ENCODE measurements at places on chromosomes 7 and 10.
A peak's percentile ranks its signal among the peaks of the same experiment; 100 is the strongest.

- no peak for DNase-seq
Measured at GRCh38 chr7:21191321-21192073, 236.4 kb upstream of the SP4 start.

DNA sequence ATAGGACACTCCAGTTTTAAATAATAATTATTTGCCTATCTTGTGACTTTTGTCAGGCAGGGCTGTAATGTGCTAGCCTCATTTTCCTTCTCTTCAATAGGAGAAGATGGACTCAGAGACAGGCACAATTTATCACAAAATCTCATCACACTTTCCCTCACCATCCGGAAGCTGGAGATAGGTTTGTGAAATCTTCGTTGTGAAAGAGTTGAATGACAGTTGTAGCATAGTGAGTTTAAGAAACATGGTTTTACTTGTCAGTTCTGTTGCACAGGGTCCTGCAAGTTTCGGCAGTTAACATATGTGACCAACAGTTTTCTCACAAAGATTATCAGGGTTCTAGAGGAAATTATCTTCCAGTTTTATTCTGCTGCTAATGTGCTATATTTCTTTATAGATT, 37.7 kb upstream of the MAP3K8 start:
- no peak for DNase-seq

- no peak for DNase-seq
Measured at GRCh38 chr10:35456153-35456720, 119.9 kb downstream of the CCNY start.

- DNase-seq: peak; percentile 83
Measured at GRCh38 chr10:73529089-73529832, 33.4 kb upstream of the PPP3CB start.

- DNase-seq: no peak
Measured at GRCh38 chr10:79128241-79128922, 59.6 kb downstream of the ZMIZ1 start.

GRCh38 chr7:2009541-2010001, 223.2 kb downstream of the MAD1L1 start:
- DNase-seq: no peak

- DNase-seq: no peak
Measured at GRCh38 chr7:31253532-31253931, 87.0 kb downstream of the NEUROD6 start.

DNA sequence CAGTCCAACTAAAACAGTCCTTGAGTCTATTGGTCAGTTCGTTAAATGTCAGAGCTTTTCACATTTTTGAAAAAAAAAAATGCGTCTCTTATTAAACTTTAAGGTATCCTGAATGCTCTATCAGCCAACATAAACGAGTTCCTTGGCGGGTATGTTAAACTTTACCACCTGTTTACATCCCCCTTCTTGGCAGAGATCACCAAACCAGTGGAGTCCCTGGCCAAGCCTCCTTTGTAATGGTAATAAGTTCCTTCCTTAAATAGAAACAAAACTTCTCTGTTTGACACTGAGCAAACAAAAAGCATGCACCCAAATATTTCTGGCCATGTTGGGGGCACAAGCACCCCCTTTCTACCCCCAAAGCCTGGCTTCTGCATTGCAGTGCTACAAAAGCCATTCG, 3.2 kb downstream of the TRIL start:
- DNase-seq: no peak

DNA sequence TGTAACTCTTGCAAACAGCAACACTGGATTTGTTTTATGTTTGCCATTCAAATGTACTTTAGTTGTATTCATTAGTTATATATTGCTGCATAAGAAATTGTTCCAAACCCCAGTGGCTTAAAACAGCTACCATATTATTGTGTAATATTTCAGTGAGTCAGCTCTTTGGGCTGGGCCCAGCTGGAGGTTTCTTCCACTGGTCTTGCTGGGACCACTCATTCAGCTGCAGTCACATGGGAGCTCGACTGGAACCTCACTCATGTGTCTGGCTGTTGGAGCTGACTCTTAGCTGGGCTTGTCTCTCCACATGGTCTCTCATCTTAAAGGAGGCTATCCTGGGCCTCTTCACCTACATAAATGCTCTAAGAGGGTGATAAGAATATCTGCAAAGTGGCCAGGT, 23.2 kb upstream of the PIP4K2A start:
- no peak for DNase-seq

DNA sequence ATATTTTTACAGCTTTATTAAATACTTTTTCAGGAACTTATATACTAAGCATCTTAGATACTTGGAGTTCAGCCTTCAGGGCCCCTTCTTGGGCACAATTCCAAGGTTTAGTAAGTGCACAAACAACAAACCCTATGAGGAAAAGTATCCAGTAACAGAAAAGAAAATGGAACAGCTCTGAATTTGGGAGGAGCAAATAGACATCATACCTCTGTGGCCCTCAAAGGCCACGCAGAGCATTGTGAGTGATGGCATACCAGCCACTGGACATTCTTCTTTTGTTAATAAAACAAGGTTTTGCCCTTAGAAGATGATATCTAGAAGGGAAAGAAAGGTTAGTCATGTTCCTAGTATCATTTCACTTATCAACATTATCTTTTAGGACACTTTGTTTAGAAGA, 46.0 kb downstream of the ST7 start:
- no peak for DNase-seq

- DNase-seq: no peak
Measured at GRCh38 chr7:22827563-22827962, 4.9 kb upstream of the TOMM7 start.

GRCh38 chr10:51585742-51586141, 113.7 kb downstream of the CSTF2T start:
- DNase-seq: no peak

GRCh38 chr7:14787551-14787950, 115.0 kb downstream of the DGKB start:
- DNase-seq: no peak

GRCh38 chr10:87816898-87817608, 973 bp downstream of the ATAD1 start:
- no peak for DNase-seq

DNA sequence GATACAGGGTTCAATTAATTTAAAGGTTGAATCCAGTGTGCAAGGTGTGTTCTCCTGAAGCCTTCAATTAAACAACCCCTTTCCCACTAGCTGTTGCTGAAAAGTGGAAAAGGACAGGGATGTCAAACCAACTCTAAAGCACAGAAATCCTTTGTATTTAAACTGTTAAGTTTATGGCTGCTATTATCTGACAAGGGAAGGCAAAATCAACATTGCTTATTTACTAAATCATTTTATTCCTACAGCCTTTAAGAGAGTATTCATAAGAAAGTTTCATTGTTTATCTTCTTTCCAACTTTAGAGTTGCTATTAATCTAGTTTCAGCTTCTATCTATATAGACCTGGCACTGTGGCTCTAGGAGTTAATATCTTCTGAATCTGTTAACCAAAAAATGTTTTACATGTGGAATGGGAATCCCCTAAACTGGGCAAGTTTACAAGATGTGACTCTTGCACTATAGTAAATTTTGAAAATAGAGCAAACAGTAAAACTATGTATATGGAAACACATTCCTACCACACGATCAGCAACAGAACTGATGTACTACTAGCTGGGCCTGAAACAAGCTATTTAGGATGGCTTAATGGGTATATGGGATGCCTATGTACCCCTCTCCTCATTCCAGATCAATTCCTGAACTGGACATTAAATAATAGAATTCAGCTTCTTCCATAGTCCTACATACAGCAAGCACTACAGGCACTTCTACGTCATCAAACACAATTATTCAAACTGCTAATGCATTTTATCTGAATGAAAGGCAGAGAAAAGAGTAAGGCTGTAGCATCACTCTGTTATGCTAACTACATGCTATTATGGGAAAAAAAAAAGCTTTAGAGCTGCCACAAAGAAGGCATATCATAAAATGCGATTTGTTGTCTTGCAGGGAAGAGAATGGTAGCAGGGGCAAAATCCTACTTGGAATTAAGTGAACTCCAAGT, 52.8 kb downstream of the CDK6 start:
- DNase-seq: no peak

GRCh38 chr7:68688416-68689086, 909.7 kb upstream of the AUTS2 start:
- no peak for DNase-seq

- no peak for DNase-seq
Measured at GRCh38 chr7:108124820-108125219, 5.3 kb downstream of the LAMB4 start.

GRCh38 chr7:78970440-78970916, 483.0 kb downstream of the MAGI2 start:
- peak; percentile 6 for DNase-seq

- DNase-seq: peak; percentile 42
Measured at GRCh38 chr7:516606-517456, 2.8 kb downstream of the PDGFA start.

GRCh38 chr7:155521007-155521742, 25.2 kb downstream of the CNPY1 start:
- no peak for DNase-seq

DNA sequence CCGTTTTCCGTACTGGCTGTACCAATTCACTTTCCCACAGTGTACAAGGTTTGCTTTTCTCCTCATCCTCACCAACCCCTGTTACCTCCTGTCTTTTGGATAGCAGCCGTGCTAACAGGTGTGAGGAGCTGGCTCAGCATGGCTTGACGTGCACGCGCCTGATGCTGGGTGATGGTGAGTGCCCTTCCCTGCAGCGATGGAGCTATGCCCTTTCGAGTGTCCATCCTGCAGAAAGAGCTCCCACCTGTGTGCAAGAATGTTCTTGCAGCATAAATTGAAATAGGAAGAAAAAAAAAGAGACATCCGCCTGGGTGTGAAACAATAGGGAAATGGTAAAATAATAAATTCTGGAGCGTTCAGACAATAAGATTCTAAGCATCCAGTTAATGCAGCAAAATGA, 9.5 kb upstream of the UBE3C start:
- DNase-seq: no peak

DNA sequence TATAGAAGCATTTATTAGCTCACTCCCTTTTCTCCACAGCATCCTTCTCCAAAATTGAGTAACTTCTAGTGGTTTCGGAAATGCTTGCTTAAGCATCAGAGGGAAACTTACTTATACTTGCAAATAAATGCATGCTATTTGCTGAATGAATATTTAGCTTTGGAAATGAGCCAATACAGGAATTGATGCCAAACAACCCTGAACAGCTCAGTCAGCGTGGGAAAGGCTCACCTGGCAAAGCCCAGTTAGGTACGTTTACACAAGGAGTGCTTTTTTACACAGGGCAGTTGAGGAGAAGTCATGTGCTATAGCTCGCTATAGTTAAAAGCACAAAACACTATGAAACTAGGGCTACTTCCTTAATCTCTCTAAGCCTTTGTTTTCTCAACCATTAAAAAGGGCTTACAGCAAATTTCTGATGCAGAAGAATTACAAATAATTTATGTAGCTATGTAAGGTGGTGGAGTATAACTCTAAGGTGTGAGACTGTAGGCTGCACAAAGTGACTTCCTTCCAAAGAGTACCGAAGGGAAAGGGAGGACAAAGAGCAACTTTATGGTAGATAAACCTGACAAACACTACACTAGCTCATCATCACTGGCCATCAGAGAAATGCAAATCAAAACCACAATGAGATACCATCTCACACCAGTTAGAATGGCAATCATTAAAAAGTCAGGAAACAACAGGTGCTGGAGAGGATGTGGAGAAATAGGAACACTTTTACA, 498.2 kb downstream of the PHTF2 start:
- no peak for DNase-seq

DNA sequence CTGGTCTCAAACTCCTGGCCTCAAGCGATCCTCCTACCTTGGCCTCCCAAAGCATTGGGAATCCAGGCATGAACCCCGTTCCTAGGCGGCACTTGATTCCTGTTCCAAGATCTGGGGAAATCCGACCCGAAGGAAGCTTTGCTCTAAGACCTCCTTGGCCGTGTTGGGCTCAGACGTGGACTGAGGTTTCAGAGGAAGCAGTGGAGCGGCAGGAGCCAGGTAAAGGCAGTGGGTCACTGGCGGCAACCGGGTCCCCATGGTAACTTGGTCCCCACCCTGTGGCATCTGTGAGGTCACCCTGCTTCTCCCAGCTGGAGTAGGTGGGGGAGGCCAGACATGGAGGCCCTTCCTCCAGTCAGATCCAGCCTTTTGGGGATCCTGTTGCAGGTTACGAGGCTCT, at the start of gene TMEM270:
Gene TMEM270, plus strand, starts transcription at position 301 of the 400 bp plus-strand sequence. Its CDS starts 36 bp downstream, at position 337.
- DNase-seq: no peak

DNA sequence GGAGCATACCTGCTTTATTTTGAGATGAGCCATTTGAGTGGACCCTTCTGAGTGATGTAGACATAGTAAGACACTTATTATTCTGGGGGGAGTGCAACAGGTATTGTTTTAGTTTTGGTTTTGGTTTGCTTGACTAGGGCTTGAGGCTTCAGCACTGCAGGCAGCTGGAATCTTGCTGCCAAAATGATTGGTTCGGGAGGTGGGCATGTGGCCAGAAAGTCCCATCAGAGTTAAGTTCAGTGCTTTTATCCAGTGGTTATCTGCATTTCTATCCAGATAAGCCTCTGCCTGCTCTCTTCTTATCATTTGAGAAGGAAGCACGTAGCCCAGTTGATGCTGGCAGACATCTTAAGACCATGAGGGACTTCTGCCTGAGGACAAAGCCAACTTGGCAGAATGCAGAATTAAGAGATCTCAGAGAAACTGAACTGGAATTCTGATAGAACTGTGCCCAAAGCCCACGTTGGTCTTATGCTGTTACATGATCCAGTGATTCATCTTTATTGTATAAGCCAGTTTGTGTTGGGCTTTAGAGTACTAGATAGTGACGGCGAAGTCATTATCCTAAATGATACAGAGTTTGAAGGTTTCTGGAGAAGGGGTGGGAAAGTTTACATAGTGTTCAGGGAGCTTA, 9.6 kb upstream of the JAZF1 start:
- DNase-seq: no peak

GRCh38 chr10:16902606-16903005, 85.4 kb upstream of the RSU1 start:
- no peak for DNase-seq

GRCh38 chr7:149422914-149423301, 38.0 kb downstream of the ZNF777 start:
- DNase-seq: no peak

GRCh38 chr7:112938863-112939573, 147.6 kb downstream of the GPR85 start:
- peak; percentile 58 for DNase-seq

GRCh38 chr10:112226439-112227248, 43.1 kb upstream of the GPAM start:
- no peak for DNase-seq

DNA sequence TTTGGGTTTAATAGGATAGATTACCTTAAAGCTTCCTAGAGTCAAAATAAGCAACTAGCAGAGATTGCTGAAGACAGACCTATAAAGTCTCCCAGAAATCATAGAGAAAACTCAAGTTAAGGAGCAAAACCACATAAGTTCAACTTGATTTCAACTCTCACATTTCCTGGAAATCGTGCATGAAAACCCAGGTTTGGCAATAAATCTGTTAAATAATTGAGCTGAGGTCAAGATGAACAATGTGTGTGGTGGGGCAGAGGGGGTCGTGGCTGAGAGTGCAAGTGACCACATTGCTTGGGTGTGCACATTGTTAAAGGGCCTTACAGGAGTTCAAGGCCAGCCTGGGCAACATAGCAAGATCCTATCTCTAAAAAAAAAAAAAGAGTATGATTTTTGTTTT, 636.5 kb downstream of the GALNT17 start:
- no peak for DNase-seq

- DNase-seq: no peak
Measured at GRCh38 chr10:97838091-97838490, 11.6 kb upstream of the GOLGA7B start.
